HT1080 (cell line): ENCODE measurements at places on chromosomes 4 and X. TPM values are rescaled to one million over a fixed set of nuclear protein-coding genes. Genes with fewer than 3 reads are reported as not detected.

LRIT3 gene
- not detected in 2 replicates for total RNA-seq

NAP1L5 gene
- 6.6 and 9.2 TPM in 2 replicates for total RNA-seq

CLDN34 gene
- not detected in 2 replicates for total RNA-seq

COL25A1 gene
- 0.06 TPM in 1 of 2 replicates, not detected in the other for total RNA-seq

GRIA3 gene
- total RNA-seq: not detected in 2 replicates

IDUA gene
- 8.2 and 10.1 TPM in 2 replicates for total RNA-seq

WAS gene
- total RNA-seq: 0.20 and 0.47 TPM in 2 replicates
